ENCODE measurements at places on chromosomes 7 and 10.

DNA sequence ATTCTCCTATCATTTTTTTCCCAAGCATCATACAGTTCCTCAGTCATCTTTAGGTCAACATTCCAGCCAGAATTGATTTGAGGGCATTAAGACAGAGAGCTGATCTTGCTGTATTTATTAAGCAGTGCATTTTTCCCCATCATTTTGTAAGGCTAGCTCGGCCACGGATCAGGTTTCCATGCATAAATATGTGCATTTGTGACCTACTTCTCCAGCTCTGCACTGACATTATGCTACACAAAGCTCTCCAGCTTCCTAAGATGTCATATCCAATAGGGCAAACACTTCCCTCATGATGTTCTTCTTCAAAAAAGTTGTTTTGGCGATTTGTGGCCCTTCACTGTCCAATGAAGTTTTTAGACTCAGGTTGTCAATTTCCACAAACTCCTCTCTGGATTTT lies 202.6 kb downstream of the C7orf25 start:
- no peak for DNase-seq

DNA sequence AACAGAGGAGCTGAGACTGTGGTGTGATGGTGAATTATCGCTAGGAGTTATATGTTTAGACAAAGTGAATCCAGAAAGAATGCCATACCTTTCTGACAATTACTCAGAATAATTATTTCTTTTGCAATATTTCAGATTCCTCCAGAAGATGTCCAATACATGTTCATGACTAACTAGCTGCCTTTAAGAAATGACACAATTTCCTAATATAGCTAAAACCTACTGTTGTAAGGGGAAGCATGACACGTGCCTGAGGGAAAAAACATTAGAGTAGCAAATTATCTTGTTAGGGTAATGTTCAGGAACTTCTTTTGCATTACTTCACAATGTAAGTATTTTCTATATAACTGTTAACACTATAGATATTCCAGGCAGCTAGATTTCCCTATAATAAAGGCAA lies 150.3 kb downstream of the COL28A1 start:
- DNase-seq = no peak

GRCh38 chr7:5088906-5089305 lies 43.2 kb downstream of the RBAK start:
- no peak for DNase-seq

GRCh38 chr7:151876899-151877777 lies at the start of gene PRKAG2:
TSS of gene PRKAG2 (minus strand) at chr7:151877115. CDS start at chr7:151876620, 495 bp downstream.
- DNase-seq = peak; percentile 15

DNA sequence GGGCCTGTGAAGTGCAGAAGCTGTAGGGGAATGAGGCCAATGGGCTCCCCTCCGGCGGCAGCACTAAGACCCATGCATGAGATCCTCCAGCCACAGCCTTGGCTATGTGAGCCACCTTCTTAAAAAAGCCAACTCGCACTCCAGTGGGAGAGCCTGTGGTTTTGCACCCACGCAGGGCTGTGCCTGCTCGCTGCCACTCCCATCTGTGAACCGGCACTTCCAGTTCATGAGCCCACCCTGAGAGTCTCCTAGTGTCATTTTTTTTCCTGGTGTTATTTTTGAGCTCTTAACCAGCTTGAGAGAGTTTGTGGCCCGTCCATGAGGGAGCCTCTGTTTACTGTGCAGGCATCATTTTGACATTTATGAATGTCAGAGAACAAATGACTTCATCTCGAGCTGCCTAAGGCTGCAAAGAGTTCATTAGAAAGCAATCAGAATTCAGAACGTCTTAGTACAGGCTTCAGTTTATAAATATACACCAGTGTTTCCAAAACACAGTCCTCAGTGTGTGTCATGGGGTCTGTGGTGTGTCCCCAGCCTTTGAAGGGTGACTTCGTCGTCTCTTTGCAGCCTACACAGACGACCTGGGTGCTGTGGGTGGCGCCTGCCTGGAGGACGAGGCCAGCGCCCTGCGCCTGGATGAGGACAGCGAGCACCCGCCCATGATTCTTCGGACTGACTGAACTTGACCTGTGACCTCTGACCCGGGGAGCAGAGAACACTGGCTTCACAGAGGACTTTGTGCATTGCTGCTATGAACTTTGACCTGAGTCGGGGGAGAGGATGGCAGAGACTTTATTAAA lies 40.4 kb downstream of the WIPI2 start:
- no peak for DNase-seq

DNA sequence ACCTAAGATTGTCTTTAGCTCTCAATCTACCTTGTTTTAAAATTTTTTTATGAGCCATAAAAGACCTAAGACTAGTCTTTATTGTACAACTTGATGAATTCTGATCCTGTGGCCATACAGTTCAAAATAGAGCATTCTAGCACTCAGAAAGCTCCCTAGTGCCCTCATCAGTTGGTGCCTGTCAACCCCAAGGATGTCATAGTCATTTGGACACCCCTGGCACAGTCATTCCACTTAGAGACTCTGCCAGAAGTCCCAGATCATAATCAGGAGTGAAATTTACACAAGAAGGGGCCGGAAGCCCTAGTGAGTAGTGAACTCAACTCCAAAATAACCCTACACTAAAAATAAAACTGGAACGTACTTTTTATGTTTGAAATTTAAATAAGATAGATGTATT lies 80.0 kb upstream of the INSIG1 start:
- DNase-seq = no peak

- DNase-seq = no peak
These were observed 76.3 kb downstream of the COL13A1 start for GRCh38 chr10:69878038-69878437.

DNA sequence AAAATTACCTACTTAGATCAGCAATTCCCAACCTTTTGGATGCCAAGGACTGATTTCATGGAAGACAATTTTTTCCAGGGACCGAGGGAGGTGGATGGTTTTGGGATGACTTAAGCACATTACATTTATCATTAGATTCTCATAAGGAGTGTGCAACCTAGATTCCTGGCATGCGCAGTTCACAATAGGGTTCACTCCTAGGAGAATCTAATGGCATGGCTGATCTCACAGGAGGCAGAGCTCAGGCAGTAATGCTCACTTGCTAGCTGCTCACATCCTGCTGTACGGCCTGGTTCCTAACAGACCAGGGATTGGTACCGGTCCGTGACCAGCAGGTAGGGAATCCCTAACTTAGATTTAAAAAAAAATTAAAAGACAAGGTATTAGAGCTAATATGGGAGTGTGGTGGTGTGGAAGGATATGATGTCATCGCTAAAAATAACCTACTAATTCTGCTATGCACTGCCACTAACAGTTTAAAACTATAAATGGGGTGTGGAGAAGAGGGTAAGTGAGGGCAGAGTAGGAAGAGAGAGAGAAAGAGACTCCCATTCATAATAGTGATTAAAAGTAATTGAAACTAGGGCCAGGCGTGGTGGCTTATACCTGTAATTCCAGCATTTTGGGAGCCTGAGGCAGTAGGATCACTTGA lies 282.7 kb downstream of the BAMBI start:
- DNase-seq = no peak

GRCh38 chr10:98920807-98921206 lies 314.8 kb downstream of the HPSE2 start:
- DNase-seq = no peak

DNA sequence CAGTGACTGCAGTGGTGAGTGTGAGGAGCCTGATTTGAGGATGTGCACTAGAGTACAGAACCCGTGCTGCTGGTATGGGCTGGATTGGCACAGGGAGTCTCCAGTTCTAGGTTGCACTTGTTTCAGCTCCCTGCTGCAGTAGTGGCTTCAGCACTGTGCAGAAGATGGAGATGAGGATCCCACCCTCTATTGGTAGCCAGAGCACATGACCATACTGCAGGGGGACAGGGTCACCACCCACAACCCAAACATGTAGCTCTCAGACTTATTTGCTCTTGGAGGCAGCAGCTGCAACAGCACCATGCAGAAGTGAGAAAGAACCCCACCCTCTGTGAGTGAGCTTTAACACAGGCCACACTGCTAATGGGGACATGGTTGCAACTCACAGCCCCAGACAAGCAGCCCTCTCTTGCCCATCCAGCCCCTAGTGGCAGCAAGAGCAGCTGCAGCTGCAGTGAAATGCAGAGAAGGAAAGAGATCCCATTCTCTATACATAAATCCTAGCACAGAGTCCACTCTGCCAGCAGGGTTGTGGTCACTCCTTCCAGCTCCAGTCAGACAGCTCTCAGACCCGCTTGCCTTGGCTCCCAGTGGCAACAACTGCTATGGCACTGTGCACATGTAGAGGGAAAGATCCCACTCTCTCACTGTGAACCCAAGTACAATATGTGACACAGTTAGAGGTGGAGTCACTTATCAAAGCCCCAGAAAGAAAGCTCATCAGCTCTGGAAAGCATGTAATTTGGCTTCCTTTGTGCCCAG lies 51.4 kb upstream of the SCIN start:
- no peak for DNase-seq
